ENCODE measurements at places on chromosomes 2 and 18.

GRCh38 chr2:117760916-117761315 lies 53.6 kb upstream of the DDX18 start:
- H3K4me1 ChIP-seq, result no peaks in the 10 kb centered on the region
- no peak for DNase-seq
- no peaks in the 10 kb centered on the region for H3K36me3 ChIP-seq

DNA sequence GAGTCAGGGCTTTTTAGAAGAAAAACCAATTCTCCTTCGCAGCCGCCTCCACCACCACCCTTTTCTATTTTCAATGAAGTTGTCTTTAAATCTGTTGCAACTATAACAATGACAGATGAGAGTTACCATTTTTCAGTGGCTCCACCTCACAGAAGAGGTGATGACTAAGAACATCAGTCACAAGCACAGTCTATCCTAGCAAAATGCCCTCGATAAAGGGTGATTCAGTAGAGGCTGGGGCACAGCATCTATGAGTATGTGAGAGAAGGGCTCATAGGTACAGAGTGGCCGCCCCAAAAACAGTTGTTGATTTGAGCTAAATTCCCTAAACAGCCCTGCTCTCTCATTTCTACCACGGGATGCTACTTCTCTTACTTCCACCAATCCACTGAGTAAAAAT lies 310.8 kb upstream of the MGAT5 start:
- H3K36me3 ChIP-seq, result no peaks in the 10 kb centered on the region
- H3K4me3 ChIP-seq, result no peak overlapping the region
- peaks cover 14% of the 10 kb centered on the region for H3K27me3 ChIP-seq
- H3K4me1 ChIP-seq, result no peaks in the 10 kb centered on the region
- no peak for DNase-seq
- no peak overlapping the region for H3K27ac ChIP-seq

DNA sequence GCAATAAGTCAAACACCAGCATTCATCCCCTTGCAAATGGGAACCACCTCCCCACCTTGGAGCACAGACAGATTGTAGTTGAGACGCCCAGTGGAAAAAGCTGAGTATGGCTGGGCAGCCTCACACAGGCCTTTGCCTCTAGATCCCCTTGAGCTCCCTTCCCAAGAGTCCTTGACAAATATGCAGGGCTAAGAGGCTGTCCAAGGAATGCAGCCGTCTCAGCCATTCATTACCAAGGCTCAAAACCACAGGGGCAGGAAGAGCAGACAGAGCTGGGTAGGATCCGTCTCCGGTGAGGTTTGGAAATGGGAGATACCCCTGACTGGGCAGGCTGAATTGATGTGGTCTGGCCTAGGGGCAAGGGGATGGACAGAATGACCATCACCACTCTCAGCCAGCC lies 557.1 kb downstream of the TNS1 start:
- no peaks in the 10 kb centered on the region for H3K4me1 ChIP-seq
- peaks cover 6% of the 10 kb centered on the region for H3K27me3 ChIP-seq
- H3K4me3 ChIP-seq, result no peak overlapping the region

DNA sequence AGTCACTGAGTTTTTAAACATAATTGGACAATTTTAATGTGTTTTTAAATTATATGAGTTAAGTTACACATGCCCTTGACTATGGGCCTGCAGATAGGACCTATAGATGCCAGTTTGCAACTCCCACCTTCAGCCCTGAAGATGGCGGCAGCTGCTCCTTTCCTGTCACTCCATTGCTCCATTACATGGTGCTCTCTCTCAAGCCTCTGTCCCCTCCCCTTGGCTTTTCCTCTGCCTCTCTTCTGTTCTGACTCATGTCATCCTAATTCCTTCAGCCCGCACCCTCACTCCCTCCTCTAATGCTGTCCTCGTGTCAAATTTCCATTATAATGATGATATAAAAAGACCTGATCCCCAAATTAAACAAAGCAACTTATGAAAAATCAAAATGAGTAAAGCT lies 133.7 kb upstream of the HNRNPA3 start:
- no peak for DNase-seq
- no peaks in the 10 kb centered on the region for H3K4me1 ChIP-seq
- H3K27me3 ChIP-seq, result peaks cover 52% of the 10 kb centered on the region
- H3K4me3 ChIP-seq, result no peak overlapping the region
- no peak overlapping the region for H3K27ac ChIP-seq
- H3K36me3 ChIP-seq, result no peaks in the 10 kb centered on the region

GRCh38 chr2:215028231-215028630 lies 110.2 kb downstream of the ABCA12 start:
- H3K27ac ChIP-seq, result no peak overlapping the region
- no peaks in the 10 kb centered on the region for H3K27me3 ChIP-seq
- no peaks in the 10 kb centered on the region for H3K36me3 ChIP-seq
- no peaks in the 10 kb centered on the region for H3K4me1 ChIP-seq
- H3K4me3 ChIP-seq, result no peak overlapping the region

DNA sequence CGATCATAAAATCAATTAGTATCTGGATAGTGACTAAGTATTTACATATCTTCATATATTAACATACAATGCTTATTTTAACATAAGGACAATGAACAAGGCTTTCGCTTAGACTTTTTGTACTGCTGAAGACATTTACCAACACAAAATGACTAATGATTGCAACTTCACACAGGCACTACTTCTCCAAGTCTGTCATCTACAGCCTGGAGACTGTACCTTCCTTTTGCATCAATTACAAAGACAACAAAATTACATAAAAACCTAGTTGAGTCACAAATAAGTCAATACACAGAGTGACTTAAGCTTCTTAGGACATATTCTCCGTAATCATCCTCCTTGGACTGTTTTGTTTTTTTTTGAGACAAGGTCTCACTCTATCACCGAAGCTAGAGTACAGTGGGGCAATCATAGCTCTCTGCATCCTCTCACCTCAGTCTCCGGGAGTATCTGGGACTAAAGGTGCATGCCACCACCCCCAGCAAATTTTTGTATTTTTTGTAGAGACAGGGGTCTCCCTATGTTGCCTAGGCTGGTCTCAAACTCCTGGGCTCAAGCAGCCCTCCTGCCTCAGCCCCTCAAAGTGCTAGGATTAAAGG lies 15.9 kb downstream of the PUM2 start:
- no peak for DNase-seq
- H3K27me3 ChIP-seq, result no peaks in the 10 kb centered on the region
- peak overlapping the region; percentile 52 for H3K4me3 ChIP-seq
- H3K4me1 ChIP-seq, result peaks cover 82% of the 10 kb centered on the region
- H3K36me3 ChIP-seq, result peaks cover 13% of the 10 kb centered on the region

DNA sequence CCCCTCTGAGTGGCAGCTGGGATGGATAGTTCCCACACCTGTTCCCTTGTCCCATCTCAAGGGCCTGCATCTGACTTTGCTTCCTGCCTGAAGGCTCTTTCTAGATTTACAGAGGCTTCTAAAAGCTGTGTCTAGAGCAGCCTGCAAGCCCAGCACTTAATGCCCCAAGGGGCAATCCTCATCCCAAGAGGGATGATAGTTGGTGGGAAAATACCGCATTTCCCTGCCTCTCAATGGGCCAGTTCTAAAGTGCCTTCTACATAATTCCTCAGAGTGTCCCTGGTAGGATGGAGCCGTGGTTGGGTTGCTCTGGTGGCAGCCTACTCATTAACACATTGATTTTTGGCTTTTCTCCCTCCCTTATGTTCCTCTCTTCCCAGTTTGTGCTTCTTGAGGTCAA lies 29.5 kb downstream of the LAMA3 start:
- H3K36me3 ChIP-seq, result peaks cover 3% of the 10 kb centered on the region
- no peaks in the 10 kb centered on the region for H3K4me1 ChIP-seq
- no peak overlapping the region for H3K27ac ChIP-seq
- no peak for DNase-seq
- peaks cover 22% of the 10 kb centered on the region for H3K27me3 ChIP-seq
- no peak overlapping the region for H3K4me3 ChIP-seq

- DNase-seq, result no peak
- H3K4me3 ChIP-seq, result no peak overlapping the region
- H3K36me3 ChIP-seq, result no peaks in the 10 kb centered on the region
- no peak overlapping the region for H3K27ac ChIP-seq
These were observed 286.9 kb downstream of the CTNNA2 start for GRCh38 chr2:79799729-79800128.

DNA sequence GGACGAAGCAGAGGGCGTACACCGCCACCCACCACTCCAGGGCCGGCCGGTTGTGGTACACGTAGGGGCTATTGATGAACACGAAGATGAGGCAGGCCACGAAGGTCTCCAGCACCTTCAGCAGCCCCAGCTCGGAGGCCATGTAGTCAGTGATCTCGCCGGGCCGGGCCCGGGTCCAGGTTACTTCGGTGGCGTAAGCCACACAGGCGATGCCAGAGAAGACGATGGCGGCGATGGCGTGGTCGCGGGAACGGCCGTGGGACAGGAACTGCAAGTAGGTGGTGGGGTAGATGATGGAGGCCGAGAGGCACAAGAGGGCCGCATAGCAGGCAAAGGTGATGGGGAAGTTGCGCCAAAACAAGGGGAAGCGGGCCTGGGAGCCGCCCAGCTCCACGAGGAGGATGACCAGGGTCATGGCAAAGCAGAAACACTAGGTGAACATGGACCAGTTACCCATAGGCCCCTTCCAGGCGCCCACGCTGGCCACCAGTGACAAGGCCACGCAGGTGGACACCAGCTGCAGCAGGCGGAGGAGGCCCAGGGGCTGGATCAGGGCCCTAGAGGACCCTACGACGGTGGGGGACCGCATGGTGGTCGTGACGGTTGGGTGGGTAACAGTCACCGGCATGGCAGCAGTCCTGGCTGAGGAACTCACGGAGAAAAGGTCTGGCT lies 128.4 kb upstream of the FAM98A start:
- H3K4me1 ChIP-seq, result peaks cover 4% of the 10 kb centered on the region
- no peaks in the 10 kb centered on the region for H3K36me3 ChIP-seq
- no peak for DNase-seq
- no peaks in the 10 kb centered on the region for H3K27me3 ChIP-seq
- H3K4me3 ChIP-seq, result no peak overlapping the region

DNA sequence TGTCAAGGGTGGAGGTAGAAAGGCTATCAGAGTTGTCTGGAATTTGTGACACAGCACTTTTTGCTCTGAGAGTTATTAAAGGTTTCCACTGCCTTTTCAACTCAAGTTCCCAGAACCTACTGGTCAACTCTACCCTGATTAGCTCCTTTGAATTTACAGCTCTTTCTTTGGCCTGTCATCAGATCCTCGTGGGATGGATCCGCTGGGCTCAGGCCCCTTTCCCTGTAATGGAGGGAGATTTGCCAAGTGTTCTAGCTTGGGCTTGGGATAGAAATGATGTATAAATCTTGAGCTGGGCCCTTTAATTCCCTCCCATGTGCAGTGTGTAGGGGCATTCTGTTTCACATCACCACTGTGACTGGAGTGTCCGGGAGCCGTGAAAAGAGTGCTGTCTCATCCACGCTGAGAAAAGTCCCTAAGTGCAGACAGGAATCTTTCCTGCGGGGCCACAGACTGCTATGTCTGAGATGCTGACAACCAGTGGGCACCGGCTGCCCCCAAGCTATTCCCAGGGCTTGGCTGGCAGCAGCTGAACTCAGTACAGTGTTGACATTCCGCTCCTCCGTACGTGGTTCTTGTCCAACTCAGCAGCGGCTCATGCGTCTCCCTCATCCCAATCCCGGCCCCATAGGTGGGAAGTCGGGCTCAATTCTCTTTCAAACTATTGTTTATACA lies 46.9 kb upstream of the ARHGAP28 start:
- H3K4me3 ChIP-seq, result no peak overlapping the region
- no peaks in the 10 kb centered on the region for H3K4me1 ChIP-seq
- no peak overlapping the region for H3K27ac ChIP-seq
- DNase-seq, result no peak

DNA sequence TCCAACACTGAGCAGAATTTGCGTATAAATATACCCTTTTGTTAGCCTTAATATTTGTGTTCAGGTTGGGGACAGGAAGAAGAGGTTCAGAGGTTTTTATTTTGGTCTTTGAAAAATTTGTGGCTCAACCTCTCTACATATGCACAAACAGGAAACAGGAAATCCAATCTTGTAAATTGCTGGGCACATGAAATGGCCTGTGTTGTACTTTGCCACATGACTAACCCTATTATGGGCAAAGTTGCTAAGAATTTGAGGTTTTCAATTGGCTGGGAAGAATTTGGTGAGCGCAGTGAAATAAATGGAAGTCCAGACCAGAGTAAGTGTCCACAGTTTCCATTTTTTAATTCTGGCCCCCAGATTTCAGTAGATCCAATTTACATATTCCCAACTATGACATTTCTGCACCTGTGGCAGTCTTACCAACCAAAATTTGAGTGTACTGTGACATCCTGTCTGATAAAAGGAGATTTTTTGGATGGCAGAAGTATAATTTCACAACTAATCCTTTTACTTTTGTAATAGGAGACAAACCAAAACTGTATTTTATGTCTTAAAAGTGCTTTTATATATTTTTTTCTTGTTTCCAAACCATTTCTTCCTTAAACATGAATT lies 63.6 kb downstream of the COX7A2L start:
- H3K4me3 ChIP-seq, result peak overlapping the region; percentile 61
- peak; percentile 11 for DNase-seq
- peak overlapping the region; percentile 96 for H3K27ac ChIP-seq
- no peaks in the 10 kb centered on the region for H3K27me3 ChIP-seq

- no peak for DNase-seq
- peaks cover 2% of the 10 kb centered on the region for H3K4me1 ChIP-seq
- peaks cover 4% of the 10 kb centered on the region for H3K27me3 ChIP-seq
- H3K36me3 ChIP-seq, result peaks cover 40% of the 10 kb centered on the region
These were observed 15.3 kb downstream of the SP9 start for GRCh38 chr2:174350018-174350417.

DNA sequence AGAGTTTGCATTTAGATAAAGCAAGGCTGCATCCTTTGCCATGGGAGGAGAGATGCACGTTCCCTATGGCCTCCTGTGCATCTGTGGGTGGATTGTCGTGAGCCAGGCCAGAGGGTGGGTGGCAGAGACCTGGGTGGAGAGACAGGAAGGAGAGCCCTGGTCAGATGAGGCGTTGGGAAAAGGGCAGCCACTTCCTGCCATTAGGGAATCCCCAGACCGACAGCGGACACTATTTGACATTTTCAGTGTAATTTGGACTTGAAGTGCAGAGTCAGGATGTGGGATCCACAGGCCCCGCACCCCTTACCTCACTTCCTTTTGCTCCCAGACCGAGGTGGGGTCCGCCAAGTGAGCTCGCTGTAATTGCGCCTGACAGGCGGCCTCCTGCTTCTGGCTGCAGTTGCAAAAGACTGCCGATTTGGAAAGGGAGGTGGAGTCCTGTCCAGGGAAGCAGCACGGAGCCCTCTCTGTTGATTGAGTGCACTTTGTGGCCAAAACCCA lies 150.0 kb downstream of the DYSF start:
- H3K36me3 ChIP-seq, result peaks cover 3% of the 10 kb centered on the region
- no peaks in the 10 kb centered on the region for H3K4me1 ChIP-seq
- no peak for DNase-seq
- no peak overlapping the region for H3K4me3 ChIP-seq
- no peak overlapping the region for H3K27ac ChIP-seq
- peaks cover 6% of the 10 kb centered on the region for H3K27me3 ChIP-seq

GRCh38 chr2:165407466-165407865 lies 62.0 kb upstream of the CSRNP3 start:
- no peaks in the 10 kb centered on the region for H3K36me3 ChIP-seq
- H3K4me3 ChIP-seq, result no peak overlapping the region

- H3K27me3 ChIP-seq, result no peaks in the 10 kb centered on the region
- no peak overlapping the region for H3K4me3 ChIP-seq
- no peak for DNase-seq
- H3K27ac ChIP-seq, result no peak overlapping the region
- no peaks in the 10 kb centered on the region for H3K36me3 ChIP-seq
These were observed 217.6 kb upstream of the FIGN start for GRCh38 chr2:163953390-163953907.

- H3K4me1 ChIP-seq, result no peaks in the 10 kb centered on the region
- H3K4me3 ChIP-seq, result no peak overlapping the region
- no peak overlapping the region for H3K27ac ChIP-seq
- DNase-seq, result no peak
- H3K27me3 ChIP-seq, result peaks cover 4% of the 10 kb centered on the region
These were observed 94.5 kb downstream of the VSNL1 start for GRCh38 chr2:17634997-17635396.
